Neural progenitor cell (in vitro differentiated cells): ENCODE measurements at places on chromosomes 3 and 15. TPM values are rescaled to one million over a fixed set of nuclear protein-coding genes. Genes with fewer than 3 reads are reported as not detected.

Gene SPTSSB
- total RNA-seq: 1.1 and 1.2 TPM in 2 replicates

Gene PP2D1
- total RNA-seq: not detected in 2 replicates

Gene BLM
- total RNA-seq: 35.2 and 58.0 TPM in 2 replicates

Gene CAND2
- total RNA-seq: 2.4 and 6.9 TPM in 2 replicates

Gene TMEM266
- total RNA-seq: 0.43 and 1.1 TPM in 2 replicates

Gene ARIH1
- 53.5 and 68.0 TPM in 2 replicates for total RNA-seq
